ENCODE measurements at places on chromosomes 7 and 10.
A peak's percentile ranks its signal among the peaks of the same experiment; 100 is the strongest.

GRCh38 chr10:61832866-61833481 is 68.5 kb upstream of the ARID5B start:
- DNase-seq: no peak

DNA sequence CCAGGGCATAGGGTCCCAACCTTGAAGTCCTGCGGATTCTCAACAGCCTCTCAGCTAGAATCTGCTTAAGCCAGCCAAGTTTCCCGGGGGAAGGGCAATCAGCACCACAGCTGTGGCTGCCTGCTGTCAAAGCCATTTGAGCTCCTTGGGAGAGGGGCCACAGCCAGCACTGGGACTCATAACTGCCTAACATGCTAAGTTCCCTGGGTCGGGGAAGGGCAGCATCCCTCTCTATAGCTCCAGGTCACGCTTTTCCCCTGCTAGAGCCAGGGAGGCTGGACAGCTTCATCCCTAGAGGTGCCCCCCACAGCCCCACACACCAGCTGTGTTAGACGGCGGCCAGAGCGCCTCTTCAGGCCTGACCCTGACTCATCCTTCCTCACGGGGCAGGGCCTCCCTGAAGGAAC is 49.6 kb upstream of the PDE1C start:
- no peak for DNase-seq

DNA sequence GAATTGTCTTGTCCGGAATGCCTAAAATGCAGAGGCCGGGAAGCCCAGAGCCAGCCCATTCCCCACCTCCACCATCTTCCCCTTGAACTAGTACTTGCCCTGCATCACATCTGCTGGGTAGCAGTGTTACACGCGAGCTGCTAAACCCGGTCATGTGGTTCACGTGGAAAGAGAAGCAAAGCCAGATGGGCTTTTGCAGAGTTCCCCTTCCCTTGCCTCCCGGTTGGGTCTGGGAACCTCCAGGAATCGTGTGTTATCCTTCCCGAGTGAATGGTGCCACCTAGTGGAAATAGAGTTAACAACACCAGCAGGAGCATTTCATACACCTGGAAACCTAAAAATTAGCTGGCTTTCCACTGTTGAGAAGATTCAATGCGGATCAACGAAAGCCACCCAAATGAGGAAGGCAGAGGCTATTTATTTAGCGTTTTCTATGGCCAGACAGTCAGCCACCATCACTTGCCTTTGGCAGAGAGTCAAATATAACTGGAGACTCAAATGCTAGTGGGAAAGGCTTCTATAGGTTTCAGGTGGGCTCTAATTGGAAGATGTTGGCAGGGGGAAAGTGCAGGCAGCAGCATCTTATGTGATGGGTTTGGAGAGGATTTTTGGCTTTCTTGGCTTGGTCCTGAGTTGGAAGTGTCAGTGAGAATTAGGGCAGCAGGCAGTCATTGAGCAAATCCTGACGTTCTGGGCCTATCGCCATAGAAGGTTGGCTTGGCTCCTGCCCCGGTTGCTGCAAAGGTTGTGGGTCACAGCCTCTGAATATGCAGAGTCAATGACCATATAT is 12.9 kb upstream of the DENND2A start:
- peak; percentile 85 for DNase-seq

DNA sequence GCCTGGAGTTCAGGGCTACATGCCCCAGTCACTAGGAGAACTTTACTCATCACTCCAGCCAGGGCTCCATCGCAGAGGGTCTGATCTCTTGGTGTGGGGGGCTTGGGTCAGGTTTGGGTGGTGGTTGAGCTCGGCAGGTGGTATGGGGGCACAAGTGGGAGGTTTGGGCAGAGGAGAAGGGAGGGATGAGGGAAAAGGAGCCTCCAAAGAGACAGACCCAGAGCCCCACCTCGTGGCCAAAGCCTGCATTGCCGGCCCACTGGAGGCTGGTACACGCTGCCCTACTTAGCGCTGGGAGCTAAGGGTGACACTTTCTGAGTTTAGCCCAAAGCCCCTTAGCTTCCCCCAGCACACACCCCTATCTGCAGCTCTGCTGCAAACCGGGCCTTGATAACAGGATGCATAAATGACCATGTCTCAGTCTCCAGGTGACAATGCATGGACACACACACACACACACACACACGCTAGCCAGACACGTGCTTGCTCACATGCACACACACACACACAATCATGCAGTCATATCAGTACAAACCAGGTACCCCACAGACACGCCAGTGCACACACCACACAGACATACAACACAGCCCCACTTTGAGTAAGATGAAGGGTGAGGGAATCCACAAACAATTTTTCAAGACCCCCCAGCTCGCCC is 14.7 kb downstream of the LZTS2 start:
- DNase-seq: peak; percentile 83

DNA sequence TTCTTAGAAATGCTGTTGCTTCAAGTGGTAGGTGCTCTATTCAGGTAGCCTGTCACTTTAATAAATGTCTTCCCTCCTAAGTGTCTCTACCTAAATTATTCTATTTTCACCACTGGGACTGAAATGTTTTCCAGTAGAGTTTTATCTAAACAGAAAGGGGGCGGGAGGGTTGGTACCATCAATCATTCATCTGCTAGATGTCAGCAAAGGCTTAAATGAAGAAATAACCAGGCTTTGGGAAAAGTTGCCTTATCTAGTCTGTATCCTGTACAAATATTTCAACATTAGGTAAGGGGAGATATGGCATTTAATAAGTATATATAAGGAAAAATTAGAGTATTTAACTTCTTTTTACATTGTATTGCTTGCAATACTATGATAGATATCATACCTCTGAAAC is 51.8 kb downstream of the VTI1A start:
- no peak for DNase-seq

GRCh38 chr7:82410461-82410860 is 33.1 kb downstream of the CACNA2D1 start:
- DNase-seq: peak; percentile 44

GRCh38 chr10:115082506-115082905 is 10.7 kb upstream of the ATRNL1 start:
- DNase-seq: no peak

DNA sequence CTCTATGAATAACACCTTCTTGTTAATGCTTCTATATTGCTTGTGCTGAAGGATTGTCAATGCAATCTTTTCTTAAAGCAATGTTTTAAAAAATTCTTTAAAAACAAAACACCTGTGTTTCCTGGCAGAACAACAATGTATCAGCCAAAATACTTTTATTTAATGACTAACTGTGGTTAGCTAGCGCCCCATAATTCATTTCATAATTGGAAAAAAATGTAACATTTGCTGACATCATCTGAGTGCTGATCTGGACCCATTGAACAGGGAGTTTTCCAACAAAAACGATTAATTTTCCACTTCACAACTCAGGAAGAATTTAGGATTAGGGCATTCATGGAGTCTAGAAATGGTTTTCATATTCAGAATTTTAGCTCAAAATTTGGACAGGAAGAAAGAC is 137.6 kb upstream of the CDK6 start:
- no peak for DNase-seq

DNA sequence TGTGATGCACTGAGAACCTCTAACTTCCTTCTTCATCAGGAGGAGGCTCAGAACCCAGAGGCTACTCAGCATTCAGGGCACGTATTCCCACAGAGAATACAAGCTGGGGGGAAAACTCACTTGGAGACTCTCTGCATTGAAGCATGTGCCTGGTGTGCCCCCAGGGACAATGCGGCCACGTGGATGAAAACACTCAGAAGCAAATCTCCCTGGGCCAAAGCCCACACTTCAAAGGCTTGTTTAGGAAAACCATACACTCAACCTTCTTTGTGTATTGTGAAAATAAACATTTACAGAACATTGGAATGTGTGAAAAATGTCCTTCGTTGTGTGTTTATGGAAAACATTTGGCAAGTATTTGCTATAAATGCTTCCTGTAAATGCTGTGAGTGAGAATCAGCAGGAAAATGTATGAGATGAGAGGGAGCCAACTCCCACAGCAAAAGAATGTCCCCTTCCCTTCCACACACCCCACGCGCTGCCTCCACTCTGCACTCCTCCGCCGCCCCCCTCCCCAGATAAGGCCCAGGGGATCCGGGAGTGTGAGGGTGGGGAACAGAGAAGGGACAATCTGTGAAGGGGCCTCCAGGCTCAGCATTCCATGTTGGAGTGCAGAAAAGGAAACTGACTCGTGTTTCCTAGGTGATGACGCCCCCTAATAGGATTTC is 339.5 kb downstream of the ELMO1 start:
- no peak for DNase-seq

DNA sequence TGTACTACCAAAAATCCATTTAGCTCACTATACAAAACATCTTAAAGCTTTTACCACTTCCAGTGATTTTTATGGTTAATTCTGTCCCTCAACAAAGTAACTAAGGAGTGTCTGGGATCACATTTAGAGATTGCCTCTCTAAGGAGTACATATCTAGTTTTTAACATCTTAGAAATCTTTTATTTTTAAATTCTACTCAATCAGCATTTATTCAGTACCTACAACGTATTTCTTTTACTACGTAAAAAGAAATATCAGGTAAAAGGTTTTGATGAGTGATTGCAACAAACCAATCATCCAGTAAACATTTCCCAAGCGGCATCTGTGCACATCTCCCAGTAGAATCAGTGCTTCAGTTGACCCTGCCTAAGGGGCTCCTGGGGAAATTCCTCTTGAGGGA is 31.9 kb downstream of the LAMB1 start:
- DNase-seq: no peak

DNA sequence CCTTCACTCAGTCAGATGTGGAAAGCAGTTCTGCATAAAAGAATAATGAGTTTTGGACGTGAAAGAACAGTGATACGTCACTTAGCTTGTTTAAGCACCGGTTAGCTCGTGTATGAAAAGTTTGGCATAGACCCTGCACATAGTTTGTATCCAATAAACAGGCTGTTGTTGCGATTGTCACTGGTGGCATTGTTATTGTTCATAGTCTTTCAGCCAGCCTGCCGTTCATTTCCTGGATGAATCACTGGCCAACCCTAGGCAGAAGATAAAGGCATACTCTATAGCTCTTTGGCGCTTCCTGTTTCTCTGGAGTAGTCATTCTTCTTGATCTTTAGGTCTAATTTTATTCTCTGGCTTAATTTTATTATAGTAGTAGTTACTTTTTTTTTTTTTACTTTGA is 57.8 kb upstream of the ANKRD30A start:
- no peak for DNase-seq

GRCh38 chr10:16987206-16987621 is 142.4 kb downstream of the CUBN start:
- no peak for DNase-seq

GRCh38 chr7:16916105-16916639 is 34.4 kb upstream of the AGR3 start:
- DNase-seq: no peak

DNA sequence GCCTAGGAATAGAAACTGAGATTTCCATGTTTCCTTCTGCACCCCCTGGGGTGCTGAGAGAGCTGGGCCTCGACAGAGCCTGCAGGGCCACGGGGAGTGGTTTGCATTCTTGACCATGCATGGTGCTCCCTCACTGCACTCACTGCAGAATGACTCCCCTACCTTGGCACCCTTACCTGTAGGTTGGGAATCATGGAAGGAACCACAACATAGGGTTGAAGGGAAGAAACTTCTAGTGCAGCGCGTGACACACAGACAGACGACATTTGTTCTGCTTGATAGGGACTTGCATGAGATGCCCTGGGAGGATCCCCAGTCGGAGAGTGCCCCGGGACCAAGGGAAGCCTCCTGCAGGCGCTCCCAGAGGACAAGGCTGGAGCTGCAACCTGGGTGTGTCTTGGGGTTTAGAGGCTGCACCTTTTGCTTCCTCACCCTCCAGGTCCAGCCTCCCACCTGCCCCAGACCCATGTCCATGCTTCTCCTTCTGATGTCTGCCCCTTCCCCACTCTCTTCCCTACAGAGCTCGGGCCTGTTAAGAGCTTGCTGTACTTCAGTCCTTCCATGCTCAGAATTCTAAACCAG is 245.2 kb downstream of the ABCA13 start:
- no peak for DNase-seq

GRCh38 chr10:69866688-69867461 is 65.2 kb downstream of the COL13A1 start:
- no peak for DNase-seq

GRCh38 chr10:124569623-124570470 is 108.2 kb downstream of the LHPP start:
- DNase-seq: no peak

DNA sequence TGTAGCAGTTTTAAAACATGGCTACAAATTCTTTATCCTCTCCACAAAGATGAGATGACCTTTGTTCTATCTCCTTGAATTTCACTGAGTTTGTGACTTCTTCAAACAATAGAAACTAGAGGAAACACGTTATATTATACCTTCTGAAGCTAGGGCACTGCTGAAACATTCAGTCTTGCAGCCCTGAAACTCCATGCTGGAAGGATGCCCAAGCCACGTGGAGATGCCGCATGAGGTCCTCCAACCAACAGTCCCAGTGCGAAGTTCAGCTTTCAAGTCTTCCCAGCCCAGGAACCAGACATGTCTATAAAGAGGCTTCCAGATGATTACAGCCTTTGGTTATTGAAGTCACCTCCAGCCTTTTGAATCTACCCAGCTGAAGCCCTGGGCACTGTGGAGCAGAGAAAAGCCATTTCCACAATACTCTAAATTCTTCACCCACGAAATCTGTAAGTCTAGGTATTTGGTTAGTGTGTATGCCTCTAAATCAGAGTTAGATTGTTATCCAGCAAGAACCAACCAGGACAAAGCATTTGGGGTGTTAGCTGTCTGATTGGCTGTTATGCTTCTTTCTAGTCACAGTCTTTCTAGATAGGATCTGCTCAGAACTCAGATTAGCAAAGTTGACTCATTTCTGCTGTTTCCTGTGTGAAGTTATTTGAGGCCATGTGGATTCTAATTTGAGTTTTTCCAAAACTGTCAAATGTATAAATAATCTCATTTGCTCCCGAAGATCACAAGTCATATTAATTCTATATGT is 186.5 kb upstream of the TMEM72 start:
- DNase-seq: no peak

DNA sequence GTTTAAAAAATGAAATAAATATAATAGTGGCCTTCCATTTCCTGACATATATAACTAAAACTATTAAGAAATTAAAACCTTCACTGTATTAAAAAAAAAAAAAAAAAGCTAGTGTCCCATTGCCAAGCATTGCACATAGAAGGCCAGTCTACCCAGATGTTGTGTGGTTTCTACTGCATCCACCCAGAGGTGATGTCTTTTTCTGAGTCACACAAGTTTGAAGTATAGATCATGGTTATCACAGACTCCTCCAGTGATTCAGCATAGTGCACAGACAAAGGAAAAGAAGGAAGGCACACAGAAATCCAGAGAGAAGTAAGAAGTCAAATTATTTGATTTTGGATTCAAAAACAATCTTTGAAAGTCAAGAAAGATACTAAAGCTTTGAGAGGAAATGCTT is 429.0 kb downstream of the ETV1 start:
- DNase-seq: no peak

- DNase-seq: peak; percentile 81
Observed at GRCh38 chr7:29189743-29190201, 4.8 kb upstream of the CHN2 start.

GRCh38 chr10:131320860-131321604 is 9.5 kb upstream of the TCERG1L start:
- no peak for DNase-seq

DNA sequence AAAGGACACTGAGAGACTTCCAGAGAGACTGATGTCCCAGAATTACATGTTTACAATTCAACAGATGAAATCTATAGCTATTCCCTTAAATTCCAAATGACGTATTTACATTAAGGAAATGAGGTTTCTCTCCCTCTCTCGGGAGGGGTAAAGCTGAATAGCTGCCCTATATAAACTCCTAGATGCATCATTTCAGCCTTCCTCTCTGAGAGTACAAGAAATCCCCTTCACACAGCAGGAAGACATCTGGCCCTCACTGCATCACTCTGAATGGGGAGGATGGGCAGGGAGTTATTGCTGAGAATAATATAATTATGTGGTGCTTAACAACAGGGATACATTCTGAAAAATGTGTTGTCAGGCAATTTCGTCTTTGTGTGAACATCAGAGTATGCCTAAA is 11.0 kb downstream of the POT1 start:
- DNase-seq: no peak

Data from cerebellum (tissue), 4 donors.